ENCODE measurements at places on chromosomes 4 and X. TPM values are rescaled to one million over a fixed set of nuclear protein-coding genes. Genes with fewer than 3 reads are reported as not detected.

The TENM3 gene
- 2.1 TPM for total RNA-seq

The PRRG1 gene
- 10.8 TPM for total RNA-seq

- no peak for DNase-seq
Measured at GRCh38 chrX:106716004-106716403, 10.5 kb upstream of the RNF128 start.

GRCh38 chr4:85569730-85570299 is 94.9 kb downstream of the ARHGAP24 start:
- no peak for DNase-seq

The NAA11 gene
- not detected for total RNA-seq

The COX7B2 gene
- total RNA-seq: not detected

The TMEM164 gene
- 14.2 TPM for total RNA-seq

DNA sequence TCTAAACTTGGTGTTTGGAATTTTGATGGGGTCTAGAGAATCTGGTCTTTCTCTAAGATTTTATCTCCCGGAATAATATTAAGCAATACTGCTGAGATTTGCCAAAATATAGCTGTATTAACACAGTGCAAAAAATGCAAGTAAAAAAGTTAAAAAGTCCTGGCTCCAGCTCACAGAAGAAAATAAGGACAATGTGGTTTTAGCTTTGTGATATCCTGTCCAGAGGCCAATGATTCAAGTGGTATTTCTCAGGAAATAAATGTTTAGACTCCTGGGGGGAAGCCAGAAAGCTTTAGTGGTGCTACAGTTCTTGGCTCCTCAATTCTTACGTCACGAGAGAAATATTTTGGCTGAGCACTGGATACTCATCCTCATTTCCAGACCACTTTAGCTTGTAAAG is 40.9 kb upstream of the IL13RA2 start:
- DNase-seq: no peak

- peak; percentile 84 for DNase-seq
Measured at GRCh38 chrX:47366041-47366722, 4.2 kb upstream of the ZNF157 start.

DNA sequence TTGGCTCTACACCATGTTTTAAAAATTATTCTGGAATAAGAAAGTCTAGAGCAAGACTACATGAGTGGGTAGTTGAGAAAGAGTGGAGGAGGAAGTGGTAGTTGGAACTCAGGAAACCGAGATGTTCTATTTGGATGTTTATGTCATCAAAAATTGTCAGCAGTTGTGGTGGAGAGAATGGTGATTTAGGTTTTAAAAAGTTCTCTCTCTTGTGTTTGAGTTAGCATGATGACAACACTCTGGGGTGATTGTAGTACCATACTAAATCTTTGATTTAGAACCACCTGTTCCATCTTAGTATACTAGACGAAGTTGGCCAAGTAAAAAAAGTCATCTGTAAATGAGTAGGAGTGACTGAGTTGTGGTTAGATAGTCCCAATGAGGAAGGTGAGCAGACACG is 40.7 kb downstream of the KLHL2 start:
- no peak for DNase-seq

- DNase-seq: no peak
Measured at GRCh38 chr4:82599336-82599735, 37.5 kb upstream of the TMEM150C start.

The GRID2 gene
- total RNA-seq: 0.38 TPM

The WNK3 gene
- 4.1 TPM for total RNA-seq

DNA sequence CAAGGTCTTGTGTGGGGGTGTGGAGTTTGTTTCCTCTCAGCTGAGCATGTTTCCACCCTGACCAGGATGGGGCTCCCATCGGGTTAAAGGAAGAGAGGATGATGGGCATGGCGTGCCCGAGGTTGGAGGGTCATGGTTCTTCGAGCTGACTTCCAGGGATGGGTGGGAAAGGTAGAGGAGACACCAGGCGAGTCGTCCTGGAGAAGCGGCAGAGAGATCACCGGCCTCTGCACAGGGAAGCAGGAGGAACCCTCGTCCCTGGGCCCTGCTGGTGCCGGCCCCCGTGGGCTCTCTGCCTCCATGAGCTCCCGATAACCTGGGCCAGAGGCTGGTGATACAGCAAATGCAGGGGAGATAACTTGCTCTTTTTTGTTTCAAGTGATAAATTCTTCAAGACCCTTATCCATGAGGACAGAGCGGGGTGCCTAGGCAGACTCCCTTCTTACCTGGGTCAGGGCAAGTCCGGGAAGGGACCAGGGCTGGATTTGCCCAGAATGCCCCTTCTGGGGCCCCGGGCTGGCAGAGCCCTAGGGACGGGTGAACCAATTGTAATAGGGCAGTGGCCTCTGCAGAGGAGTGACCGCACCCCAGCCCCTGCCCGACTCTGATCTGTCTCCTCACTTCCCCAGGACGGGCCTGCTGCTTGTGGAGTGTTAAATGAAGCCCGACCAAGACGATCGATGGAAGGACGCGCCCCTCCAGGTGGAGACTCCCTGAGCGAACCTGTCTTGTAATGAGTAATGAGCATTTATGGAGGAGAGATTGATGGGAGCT is 63.0 kb downstream of the CPZ start:
- DNase-seq: peak; percentile 62

The WWC2 gene
- 25.8 TPM for total RNA-seq

DNA sequence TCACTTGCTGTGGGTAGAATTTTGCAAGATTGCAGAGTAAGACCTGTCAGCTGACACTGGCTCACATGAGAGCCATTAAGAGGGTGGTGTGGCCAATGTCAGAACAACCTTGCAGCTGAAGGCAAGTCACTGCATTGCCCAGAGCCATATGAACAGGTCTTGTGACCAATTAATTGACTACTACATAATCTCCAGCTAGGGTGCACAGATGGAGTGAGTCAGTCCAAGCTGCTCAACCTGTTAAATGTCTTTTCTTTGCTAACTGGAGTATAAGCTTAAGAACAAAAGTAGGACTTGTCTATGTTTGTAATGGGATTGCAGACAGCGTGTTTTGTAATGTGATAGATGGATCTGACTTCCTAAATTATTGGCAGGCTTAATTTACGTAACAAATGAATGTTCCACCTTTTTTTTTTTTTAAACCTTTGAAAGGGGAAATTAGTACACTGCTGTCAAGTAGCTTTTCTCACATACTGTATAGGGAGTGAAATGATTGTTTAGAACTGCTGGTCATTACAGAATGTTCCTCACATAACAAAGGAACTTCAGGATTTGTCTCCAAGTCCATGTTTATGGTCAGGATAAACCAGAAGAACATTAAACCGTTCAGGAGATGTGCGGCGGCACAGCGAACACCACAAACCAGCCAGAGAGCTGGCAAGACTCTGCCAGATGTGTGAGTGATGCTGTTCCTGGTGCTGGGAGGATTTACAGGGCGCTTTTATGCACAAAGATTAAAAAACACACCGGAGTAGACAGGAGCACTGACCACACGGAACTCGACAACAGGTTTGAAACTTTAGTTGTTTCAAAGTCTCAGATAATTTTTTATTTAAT is 37.0 kb downstream of the FNIP2 start:
- no peak for DNase-seq

The PRRG3 gene
- 0.86 TPM for total RNA-seq

- no peak for DNase-seq
Measured at GRCh38 chr4:72902354-72902753, 167.2 kb downstream of the COX18 start.

The PPP4R3C gene
- total RNA-seq: not detected

DNA sequence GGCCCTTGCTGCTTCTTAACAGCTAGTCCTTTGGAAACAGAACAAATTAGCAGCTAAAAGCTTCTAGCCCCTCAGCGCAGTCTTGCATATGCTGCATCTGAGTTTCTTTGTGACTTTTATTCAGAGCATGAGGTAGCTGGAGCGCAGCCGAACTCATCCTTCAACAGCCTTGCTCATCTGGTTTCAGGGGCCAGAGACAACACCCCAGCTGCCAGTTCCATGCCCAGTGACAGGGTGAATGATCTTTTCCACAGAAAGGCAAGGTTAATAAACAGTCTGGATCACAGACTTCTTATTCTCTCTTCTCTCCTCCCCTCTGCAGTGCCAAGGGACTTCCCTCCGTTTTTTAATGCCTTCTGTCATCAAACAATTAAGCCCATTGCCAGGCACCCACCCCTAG is 216.6 kb upstream of the INTU start:
- DNase-seq: peak; percentile 64

GRCh38 chr4:38364383-38364963 is 299.5 kb upstream of the KLF3 start:
- DNase-seq: no peak

GRCh38 chr4:176222149-176222548 is 26.8 kb upstream of the SPATA4 start:
- no peak for DNase-seq

The NOA1 gene
- 8.8 TPM for total RNA-seq

DNA sequence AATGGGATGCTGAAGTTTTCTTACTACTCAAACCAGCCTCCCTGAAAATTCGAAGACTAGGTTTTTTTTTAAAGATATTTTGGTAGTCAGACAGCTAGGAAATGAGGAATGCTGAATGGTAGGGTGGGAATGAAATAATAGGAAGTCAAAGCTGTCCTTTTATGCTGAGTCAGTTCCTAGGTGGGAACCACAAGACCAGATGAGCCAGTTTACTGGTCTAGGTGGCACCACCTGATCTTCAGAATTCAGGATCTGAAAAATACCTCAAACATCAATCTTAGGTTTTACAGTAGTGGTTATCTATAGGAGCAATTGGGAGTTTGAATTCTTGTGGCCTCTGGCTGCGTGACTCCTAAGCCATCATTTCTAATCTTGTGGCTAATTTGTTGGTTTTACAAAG is 183.1 kb upstream of the GALNT7 start:
- DNase-seq: no peak

DNA sequence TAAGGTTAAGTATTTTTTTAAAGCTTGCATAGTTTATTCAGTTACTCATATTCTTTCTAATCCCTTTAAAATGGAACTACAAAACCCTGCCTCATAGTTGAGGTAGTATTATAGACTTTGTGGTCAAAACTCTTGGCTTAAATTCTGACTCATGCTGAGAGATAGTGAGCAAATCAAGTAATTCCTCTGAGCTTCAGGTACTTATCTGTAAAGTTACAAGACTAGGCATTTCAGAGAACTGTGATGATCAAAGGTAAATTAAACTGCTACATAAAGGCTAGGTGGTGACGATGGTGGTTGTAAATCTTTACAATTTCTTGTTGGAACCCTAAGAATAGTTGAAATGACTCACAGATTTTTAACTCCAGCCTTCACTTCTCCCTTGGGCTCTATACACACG is 3.2 kb upstream of the CLOCK start:
- no peak for DNase-seq

- DNase-seq: no peak
Measured at GRCh38 chr4:6050551-6050950, 32.3 kb upstream of the C4orf50 start.

The SSX2B gene
- not detected for total RNA-seq

The SMIM10 gene
- 17.0 TPM for total RNA-seq

All from posterior vena cava (tissue), 2 donors.